ENCODE measurements at places on chromosomes 3 and 15. TPM values are rescaled to one million over a fixed set of nuclear protein-coding genes. Genes with fewer than 3 reads are reported as not detected.

Gene CCDC54
- not detected for total RNA-seq

Gene SLC22A13
- 0.33 TPM for total RNA-seq

Gene LHFPL4
- not detected for total RNA-seq

Gene ACKR2
- total RNA-seq, result not detected

Gene CHD2
- total RNA-seq, result 81.8 TPM

Gene TGM5
- not detected for total RNA-seq

Measured in Panc1 (cell line).